ENCODE measurements at places on chromosomes 5 and 9.
A peak's percentile ranks its signal among the peaks of the same experiment; 100 is the strongest.

DNA sequence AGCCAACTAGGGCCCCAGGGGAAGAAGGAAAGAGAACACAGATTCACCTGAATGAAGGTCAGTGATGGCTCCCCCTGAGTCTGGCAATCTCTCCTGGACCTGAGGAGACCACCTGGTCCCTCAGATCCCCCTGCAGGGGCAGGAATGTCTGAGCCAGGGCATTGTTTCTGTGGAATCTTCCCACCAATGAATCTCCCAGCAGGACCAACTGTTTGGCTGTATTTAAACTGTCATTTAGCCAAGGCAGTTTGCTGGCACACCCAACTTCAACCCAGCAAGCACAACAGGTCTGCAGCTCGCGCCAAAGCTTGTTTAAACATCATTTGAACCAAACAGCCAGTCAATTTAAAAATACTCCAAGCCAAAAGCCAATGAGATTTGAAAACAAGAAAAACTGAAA, 92.6 kb downstream of the SH3TC2 start:
- DNase-seq, result no peak

DNA sequence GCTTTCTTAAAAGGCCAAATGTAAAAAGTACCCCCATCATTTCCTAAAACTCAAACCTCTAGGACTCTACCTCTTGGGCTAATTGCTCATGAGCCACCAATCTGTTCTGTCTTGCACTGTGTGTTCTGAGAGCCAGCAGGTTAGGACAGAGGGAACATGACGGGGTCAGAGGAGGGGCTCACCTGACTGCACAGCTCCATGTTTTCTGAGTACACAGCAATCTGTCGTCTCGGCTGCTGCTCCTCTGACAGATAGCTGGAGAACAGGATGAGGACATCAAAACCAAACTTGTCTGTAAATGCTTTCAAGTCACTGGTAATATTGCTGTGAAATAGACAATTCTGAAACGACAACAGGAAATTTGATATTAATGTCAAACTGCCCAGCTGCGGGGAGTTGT, 50.9 kb upstream of the PCA3 start:
- DNase-seq, result no peak

GRCh38 chr9:78316166-78316892, 19.4 kb downstream of the PSAT1 start:
- DNase-seq, result no peak

- no peak for DNase-seq
These were observed 374.0 kb downstream of the NFIB start for GRCh38 chr9:13939701-13940490.

GRCh38 chr5:81749561-81750307, 1.2 kb downstream of the SSBP2 start:
- DNase-seq, result peak; percentile 47

DNA sequence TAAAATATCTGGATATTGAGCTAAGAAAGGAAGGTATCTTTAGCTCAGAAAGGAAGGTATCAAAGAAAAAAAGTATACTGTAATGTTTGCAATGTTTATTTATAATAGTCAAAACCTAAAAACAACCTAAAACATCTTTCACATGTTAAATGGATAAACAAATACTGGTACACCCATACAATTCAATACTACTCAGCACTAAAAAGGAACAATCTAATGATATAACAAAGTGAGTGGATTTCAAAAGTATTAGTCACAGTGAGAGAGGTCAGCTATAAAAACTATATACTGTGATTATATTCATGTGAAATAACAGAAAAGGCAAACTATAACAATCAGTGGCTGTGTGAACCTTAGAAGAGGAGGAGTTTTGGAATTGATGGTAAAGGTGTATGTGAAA, 455.0 kb upstream of the FTMT start:
- DNase-seq, result no peak

DNA sequence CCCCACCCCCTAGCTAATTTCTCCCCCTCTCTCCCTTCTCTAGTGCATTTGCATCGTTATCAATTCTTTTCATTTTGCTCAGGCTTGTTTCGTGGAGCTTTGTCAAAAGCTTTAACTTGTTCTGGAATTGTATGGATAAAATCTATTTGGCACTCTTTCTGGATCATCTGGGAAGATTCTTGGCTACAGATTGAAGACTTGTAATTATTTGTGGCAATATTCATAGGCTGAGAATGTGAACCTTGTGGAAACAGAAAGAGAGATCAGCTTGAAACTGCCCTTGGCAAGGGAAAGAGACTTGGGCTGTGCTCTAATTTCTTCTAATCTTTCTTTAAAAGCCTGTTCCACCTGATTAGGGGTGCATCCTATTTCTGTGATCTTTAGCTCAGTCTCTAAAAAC, 340.6 kb upstream of the DAB2 start:
- DNase-seq, result no peak

- DNase-seq, result no peak
These were observed 142.8 kb downstream of the PALM2AKAP2 start for GRCh38 chr9:109922617-109923470.

- no peak for DNase-seq
These were observed 42.2 kb downstream of the TUSC1 start for GRCh38 chr9:25636026-25636425.

DNA sequence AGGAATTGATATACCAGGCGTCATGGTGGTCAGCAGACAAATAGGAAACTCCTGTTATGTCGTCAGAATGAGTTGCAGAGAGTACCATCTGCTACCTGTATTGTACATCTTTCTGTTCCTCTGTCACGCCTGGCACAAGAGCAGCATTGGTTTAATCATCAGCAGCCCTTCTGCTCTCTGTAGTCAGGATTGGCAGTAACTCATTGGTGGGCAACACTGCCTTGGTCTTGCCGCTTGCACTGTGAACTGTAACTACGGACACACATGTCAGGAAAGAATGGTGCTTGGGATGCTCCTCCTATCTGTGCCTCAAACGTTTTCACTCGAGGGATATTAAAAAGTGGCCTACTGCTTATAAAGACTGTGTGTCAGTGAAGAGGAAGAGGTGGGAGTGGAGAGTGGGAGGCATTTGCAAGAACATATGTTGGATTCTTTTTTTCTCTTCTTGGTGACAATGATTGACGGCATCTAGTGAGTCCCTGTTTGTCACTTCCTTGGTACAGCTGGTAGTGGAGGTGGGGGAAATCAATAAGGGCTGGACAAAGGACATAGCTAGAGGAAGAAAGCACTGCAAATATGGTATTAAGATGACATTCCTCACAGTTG, 76.6 kb downstream of the F2RL2 start:
- DNase-seq, result no peak

DNA sequence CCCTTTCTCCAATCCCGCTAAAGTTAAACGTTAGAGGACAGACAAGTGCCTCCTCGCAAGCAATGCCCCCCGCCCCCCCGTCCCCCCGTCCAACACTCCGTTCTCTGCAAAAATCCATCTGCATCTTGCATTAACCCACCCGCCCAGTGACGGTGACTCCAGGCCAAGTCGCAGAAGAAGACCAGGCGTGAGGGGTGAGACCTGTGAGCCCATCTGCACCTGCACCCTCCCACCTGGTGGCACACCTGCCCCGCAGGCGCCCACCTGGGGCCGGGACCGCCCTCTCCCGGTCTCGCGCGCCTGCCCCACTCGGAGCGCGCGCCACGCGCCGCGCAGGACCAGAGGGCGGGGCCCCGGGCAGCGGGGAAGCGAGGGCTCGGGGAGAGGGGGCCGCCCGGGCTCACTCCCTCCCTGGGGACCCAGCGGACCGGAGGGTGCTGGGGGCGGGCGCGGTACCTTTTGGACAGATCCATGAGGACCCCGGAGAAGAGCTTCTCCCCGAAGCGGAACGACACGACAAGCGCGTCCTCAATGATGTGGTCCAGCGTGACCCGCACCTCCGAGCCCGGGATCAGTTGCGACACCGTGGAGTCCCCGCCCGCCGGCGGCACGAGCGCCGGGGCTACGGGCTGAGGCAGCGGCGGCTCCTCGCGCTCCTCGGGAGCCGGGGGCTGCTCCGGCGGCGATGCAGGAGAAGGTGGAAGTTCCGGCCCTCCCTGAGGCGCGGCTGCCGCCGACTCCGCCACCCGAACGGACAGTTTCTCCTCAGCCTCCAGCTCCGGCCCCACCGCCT, 705 bp downstream of the PWWP2A start:
- DNase-seq, result peak; percentile 13

DNA sequence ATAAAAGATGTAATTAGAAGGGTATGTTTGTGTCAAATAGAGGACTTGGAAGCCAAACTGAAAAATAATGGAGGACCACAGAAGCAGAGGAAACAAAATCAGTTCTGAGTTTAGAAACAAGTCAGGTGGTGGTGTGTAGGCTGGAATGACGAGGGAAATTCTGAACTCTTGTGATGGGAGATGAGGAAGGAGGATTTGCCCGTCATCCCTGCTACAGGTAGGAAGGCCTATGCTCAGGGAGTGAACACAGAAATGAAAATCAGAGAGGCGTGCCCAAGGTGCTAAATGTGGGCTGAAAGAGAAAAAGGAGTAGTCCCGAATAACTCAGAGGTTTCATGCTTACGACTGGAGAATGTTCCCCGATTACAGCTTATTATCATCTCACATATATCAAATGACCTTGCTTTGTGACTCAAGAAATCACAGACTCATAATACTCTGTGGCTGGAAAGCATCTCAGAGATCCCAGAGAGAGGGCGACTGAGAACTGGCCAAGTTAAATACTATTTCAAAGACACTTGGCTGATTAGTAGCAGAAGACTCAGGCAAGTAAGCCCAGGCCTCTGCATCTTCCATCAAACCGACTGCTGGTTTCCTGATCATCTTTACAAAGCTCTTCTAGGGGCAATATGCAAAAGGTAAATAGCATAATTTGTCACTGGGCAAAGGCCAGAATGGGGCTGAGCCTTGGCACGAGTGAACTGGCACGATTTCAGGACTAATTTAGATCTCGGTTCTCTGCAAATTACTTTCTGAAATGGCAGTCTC, 126.0 kb downstream of the SUSD1 start:
- DNase-seq, result no peak

GRCh38 chr5:31770998-31771397, 132.1 kb downstream of the PDZD2 start:
- DNase-seq, result no peak

- no peak for DNase-seq
These were observed 75.7 kb upstream of the GLIS3 start for GRCh38 chr9:4375424-4376200.

GRCh38 chr5:84825606-84826005, 440.9 kb upstream of the EDIL3 start:
- no peak for DNase-seq

DNA sequence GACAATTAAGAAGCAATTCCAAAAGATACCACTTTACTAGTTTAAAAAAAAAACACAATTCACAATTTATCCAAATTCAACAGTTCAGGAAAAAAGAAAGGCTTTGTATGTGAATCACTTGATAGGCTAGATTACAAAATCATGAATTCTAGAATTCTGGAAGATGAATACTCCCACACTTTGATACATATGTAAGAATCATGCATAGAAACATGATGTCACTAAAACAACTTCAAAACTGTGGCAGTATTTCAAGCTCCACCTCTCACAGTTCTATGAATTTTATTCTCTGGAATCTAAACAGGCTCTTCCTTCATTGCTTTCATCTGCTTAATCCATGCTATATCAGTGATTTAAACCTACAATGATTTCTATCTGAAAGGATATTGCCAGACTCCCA, 51.0 kb downstream of the GNAQ start:
- DNase-seq, result no peak

- no peak for DNase-seq
These were observed 50.0 kb upstream of the SLC25A51 start for GRCh38 chr9:37953775-37954437.

DNA sequence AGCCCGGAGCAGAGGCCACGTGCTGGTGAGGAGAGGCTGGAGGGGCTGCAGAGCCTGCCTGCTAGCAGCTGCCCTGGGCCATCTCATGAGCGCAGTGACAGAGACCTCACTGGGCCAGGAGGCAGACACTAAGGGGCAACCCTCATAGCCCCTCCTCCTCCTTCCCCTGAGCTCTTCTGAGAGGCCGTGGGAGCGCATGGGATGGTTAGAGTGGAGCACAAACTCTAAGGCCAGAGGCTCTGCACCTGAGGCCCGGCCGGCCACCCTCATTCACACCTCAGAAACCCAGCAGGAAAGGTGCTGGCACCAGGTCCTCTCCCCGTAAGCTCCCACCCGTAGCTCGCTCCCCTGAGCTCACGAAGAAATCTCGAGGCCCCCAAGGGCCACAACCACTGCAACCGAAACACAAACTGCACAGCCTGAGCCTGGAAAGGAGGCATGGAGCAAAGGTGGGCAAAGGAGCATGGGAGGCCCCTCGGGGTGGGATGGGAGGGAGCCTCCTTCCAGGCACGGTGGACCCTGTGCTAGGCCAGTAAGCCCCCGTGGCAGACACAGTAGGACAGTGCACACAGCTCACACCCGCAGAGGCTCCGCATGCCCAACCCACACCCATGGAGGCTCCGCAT, 17.7 kb downstream of the CAMSAP1 start:
- DNase-seq, result no peak

DNA sequence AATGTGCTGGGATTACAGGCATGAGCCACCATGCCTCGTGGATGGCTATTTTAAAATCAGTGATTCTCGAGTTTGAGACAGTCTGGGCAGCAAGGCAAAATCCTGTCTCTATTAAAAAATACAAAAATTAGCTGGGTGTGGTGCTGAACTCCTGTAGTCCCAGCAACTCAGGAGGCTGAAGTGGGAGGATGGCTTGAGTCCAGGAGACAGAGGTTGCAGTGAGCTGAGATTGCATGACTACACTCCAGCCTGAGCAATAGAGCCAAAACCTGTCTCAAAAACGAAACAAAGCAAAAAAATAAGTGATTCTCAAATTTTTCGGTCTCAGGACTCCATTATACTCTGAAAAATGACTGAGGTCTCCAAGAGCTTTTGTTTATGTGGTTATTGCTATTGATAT, 47.9 kb upstream of the HSPA9 start:
- no peak for DNase-seq

- no peak for DNase-seq
These were observed 1722.1 kb downstream of the MAT2B start for GRCh38 chr5:165227515-165227914.

DNA sequence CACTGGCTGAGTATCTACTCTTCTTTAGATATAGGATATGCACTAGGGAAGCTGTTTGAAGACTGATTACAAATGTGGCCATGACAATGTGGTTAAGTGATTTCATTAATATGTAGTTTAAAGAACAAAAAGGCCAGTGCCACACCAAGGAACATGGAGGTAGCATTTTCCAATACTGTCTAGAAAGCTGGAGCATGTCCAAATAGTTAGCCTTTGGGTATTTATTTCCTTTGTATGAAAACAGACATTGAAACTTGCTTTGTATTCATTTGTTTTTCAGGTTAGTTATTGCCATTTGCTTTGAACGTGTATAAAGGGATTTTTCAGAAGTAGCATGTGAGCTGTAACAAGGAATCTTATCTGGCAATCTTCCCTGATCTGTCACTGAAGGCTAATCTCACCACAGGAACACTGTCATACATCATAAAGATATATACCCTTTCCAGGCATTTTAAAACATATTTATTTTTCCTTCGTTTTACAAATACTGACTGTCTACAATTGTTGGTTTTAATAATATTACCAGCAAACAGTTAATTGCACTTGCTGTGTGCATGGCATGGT, 93.4 kb downstream of the PLPPR1 start:
- DNase-seq, result no peak

DNA sequence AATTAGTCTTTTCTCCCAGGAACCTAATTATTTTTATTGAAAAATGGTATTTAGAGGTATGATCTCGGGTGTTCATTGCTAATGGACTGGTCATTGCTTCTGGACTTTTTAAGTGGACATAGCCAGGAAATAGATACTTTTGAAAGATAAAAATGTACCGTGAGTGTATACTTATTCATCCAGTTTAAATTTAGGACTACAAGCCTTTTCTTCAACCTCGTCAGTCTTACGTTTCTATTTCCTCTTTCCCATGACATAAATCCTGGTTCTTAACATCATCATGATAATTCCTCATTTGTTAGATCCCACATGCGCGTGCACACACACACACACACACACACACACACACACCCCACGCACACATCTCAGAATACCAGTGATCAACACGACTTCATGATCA, 15.1 kb downstream of the PDE8B start:
- DNase-seq, result no peak
